Fibroblast of skin of scalp (primary cell): ENCODE measurements at places on chromosomes 4 and X.

- no peak for DNase-seq
Observed at GRCh38 chrX:12137951-12138360, 317 bp upstream of the FRMPD4 start.

GRCh38 chr4:8110071-8110986, 48.3 kb downstream of the ABLIM2 start:
- no peak for DNase-seq

GRCh38 chrX:153381684-153382532, 19.2 kb downstream of the PNMA6E start:
- peak; percentile 45 for DNase-seq

- DNase-seq, result no peak
Observed at GRCh38 chr4:138961664-138962063, 53.9 kb upstream of the NOCT start.

GRCh38 chr4:121555315-121556107, 141.3 kb downstream of the ANXA5 start:
- peak; percentile 2 for DNase-seq

DNA sequence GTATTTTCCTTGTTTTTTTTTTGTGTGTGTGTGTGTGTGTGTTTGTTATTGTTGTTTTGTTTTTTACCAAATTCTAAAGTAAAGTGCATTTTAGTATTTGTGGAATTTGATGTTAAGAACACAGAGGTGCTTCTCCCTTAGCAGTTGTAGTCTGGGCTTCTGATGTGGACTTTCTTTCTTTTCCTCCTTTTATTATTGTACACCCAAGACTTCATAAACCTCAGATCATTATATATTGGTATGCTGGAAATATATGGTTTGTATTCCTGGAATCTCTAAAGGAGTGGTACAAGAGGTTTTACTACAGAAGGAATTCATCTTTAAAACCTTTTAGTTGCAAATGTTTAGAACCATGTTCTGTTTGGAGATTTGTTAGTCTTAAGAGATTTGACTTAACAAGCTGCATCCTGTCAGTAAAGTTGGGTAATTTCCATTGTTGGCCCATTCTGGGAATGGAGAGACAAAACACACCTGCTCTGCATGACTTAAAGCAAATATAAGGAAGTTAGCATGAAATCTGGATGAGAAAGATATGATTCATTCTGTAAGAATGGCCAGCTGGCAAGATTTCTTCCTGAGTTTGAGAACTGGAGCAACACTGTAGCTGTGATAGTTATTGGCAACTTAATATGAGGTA, 64.0 kb downstream of the SMAD1 start:
- peak; percentile 67 for DNase-seq

DNA sequence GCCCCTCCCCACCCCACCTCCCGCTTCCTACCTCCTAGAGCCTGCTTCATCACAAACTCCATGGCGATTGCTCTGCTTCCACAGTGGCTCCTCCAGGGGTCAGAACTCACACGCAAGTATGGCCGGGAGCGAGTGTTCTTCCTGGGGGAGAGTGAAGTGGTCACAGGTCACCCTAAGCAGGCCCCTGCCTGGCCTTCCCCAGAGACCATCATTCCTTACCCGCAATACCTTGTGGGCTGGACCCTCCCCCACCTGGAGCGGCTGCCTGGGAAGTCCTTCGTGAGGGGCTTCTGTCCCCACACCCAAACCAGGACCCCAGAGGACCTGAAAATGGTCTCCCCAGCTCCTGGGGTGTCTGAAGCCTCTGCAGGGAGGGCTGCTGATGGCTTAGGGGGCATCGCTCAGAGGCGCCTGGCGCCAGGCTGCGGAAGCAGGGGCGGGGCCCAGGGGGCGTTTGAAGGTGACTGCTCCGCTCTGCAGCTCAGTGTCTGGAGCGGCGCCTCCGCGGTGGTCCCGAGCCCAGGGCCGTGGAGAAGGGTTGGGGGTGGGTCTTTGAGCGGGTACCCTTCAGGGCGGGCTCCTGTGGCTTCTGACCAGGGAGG, 1.4 kb downstream of the CPLX1 start:
- DNase-seq, result no peak

GRCh38 chr4:142416711-142417275, 429.3 kb downstream of the INPP4B start:
- peak; percentile 24 for DNase-seq

DNA sequence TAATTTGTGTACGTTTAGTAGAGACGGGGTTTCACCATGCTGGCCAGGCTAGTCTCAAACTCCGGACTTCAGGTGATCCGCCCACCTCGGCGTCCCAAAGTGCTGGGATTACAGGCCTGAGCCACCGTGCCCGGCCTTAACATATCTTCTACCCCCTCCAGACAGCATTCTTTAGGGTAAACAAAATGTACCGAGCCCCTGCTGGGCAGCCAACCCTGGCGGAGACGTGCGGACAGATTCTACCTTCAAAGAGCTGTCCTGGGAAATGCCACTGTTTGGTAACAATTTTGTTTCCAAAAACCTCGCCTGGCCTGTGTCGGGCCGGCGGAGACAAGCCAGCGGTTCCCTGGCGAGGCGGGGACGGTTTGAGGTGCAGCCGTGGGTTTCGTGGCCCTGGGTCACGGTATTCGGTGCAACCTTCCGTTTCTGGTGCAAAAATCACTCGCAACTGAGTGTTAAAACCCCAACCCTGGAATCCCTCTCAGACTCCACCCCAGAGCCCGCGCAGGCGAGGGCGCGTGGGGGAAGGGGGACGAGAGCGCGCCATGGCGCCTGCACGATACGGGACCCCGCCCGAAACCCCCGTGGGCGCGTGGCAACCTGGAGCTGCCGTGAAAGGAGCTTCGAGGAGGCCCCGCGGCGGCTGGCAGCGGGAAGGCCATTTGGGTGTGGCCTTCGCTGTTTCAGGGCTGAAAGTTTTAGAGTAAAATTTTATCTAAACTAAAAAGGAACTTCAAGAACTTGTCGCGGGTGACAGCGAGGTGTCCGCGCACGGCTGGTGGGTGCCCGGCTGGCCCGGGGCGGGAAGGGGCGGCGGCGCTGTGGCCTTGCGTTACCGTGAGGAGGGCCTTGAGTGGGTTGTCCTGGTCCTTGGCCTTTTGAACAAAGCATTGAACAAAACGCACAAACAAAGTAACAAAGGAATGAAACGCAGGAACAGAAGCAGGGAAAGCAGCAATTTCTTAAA, 17.0 kb downstream of the MRFAP1 start:
- no peak for DNase-seq

- DNase-seq, result peak; percentile 88
Observed at GRCh38 chrX:9530848-9531274, 66.0 kb downstream of the TBL1X start.

DNA sequence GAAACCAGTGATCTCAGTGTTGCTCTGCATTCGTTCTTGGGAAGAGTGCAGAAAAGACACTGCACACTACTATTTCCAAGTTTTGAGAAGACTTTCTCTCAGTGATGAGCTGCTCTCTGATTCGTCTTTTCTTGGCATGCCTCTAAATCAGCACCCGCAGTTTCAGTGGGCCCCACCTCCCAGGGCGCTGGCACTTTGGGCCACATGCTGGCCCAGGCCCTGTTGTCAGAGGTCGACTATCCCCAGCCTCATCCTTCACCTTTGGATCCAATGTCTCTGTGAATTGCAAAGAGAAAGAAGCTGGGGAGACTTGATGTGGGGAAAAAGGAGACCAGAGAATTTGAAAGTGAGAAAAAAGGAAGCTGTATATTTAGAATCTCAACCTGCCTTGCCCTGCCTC, 644.1 kb upstream of the PITX2 start:
- no peak for DNase-seq

DNA sequence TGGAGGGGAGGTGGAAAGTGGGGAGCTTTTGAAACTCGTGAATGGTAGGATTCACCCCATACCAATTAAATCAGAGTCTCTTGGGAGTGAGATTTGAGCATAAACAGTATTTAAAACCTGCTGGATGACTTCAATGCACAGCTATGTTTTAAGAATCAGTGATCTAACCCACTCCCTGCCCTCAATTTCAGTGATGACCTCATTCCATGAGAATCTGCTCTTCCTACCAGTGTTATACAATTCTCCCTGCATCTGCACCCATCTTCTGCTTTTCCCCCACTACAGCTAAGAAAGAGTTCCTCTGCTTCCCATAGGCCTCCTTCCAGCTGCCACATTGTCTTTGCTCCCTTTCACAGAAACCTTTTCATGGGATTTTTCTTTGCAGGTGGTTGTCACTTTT, 18.3 kb upstream of the H2AZ1 start:
- DNase-seq, result peak; percentile 86

DNA sequence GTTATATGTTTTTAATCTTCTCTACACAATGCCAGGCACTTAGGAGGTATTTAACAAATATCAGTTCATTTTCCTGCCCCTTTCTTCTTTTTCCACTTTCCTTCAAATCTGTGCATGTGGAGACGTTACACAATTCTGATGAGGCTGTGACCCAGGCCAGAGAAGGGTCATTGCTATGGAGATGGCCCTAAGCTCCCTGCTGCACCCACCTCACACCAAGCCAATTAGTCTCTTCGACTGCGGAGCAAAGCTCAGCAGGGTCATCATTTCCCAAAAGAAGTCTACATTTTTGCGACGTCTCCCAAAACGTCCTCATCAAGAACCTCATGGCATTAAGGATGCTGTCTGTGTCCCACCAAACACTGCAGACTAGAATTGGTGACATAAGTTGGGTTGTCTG, 28.9 kb upstream of the VEGFD start:
- no peak for DNase-seq

- DNase-seq, result no peak
Observed at GRCh38 chr4:25000639-25001038, 30.1 kb downstream of the LGI2 start.

DNA sequence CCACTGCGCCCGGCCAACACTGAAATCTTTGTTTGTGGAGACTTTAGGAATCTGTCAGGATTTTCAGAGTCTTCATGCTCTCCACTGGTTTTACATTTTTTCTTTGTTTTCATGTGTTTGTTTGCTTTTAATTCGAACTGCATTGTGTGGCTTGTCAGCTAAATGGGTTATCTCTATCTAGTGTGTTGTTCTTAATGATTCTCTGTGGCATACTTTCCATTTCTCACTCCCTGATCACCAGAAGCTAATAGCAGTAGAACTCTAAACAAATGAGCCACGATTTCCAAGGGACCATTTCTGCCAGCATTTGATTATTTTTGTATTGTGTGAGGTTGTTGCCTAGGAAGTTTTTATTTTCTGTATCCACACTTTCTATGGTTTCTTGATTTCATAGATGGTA, 352.4 kb downstream of the CAMK2D start:
- DNase-seq, result no peak

DNA sequence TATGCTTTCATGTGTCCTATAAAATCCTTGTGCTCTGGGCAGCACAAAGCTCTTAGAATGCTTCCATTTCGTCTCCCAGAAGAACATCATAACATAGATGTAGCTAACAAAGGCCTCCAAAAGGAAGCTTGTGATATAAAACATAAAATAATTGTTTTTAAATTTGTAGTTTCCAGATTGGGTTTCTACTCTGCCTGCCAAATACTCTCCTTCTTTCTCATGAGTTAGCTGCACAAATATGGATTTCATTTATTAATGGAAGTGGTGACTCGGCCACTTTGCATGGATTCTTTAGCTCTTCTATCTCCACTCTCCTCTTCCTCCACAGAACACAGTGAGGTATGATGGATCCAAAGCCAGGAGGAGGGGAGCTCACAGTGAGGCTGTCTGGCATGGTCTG, 265.4 kb downstream of the COL25A1 start:
- DNase-seq, result no peak

DNA sequence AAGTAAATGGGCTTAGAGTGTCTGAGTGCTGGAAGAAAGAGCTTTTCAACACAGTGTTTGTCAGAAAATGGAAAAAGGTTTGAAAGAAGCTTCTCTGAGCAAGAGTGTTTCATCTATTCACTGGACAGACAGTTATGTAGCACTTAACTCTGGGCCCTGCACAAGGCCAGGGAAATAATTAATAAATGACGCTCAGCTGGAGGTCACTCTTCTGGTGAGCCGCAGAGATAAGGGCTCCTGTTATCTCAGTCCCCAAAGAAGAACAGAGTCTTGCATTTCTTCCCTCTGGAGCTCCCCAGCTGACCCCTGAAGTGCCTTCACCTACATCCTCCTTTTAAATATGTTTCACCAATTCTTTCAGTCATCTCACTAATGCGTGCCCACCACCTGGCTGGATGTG, 90.4 kb downstream of the SLC16A2 start:
- no peak for DNase-seq

DNA sequence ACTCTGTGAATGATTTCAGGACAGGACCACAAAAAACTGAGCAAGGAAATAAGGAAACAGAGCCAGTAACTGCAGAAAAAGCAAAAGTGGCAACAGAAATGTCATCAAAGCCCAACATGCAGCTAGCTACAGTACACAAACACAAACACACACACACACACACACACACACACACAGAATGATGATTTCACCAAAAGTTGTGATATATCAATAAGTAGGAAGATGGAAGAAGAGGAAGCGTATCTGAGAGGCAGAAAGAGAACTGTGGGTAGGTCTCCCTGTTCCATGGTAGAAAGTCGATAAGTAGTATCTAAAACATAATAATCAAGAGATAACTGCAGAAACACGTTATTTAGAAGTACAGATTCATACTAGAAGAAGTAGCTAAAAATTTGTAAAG, 148.3 kb downstream of the MGST2 start:
- DNase-seq, result no peak
